NCI-H524 treated with DMSO at 0.1 percent for 48 hours (cell line): ENCODE measurements at places on chromosomes 6 and 20.

DNA sequence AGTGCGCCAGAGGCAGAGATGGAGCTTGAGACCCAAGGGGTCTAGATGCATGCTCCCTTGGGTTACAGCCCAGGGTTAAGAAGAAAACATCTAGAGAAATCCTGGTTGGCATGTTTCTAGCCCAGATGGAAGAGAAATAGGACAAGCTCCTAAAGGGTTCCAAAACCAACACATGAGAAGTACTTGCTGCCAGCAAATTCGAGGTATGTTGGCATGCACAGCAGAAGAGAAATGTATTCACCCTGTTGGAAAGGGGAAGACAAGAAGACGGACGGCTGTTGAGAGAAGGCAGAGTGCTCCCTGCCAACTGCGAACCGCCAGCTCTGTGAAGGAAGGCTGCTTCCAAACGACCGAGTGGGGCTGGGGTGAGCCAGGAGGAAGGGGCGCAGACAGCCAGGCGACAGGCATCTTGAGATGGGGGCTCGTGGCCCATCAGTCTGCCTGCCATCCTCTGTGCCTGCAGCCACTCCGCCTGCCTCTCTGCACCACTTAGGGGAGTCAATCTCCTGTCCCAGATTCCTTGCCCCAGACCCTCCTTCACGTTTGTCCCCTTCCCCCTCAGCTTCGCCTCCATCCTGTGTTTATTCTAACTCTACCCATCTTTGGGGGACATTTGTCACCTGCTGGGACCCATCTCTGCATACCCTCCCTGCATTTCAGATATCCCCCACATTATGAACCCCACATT lies 249.2 kb downstream of the CDC5L start:
- no peak for DNase-seq

GRCh38 chr6:7042056-7042653 lies 65.6 kb upstream of the RREB1 start:
- DNase-seq: no peak

DNA sequence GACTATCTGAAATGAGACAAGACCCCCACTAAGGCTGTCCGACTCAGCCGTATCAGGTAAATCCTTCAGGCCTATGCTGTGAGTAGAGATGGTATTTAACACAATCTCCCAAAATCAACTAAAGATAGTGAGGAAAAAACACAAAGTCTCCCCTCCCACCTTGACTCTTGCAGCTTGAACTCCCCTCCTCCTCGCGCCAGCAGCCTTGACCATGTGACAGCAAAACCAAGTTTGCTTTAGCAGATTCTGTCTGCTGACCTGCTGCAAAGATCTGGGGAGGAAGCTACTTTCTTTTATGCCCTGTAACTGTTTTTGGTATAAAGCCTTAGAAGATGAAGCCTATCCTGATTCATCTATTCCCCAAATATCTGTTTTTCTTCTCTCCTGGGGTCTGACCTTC lies 509.5 kb downstream of the CDH26 start:
- DNase-seq: no peak

DNA sequence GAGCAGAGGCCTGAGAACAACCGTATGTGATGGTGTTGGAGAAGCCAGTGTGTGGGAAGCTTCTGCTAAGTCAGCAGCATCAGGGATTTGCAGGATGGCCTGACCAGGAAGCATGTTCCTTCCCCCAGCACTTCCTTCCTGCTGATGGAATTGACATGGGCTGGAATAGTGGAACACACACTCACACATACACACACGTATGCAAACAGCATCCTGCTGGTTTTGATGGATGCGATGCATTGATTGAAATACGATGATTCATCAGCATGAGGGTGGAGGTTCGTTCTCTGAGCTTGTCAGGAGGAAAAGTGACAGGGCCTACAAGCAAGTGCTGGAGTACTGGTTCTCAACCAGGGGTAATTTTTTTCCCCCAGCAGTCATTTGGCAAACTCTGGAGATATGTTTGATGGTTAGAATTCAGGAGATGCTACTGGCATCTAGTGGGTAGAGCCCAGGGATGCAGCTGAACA lies 229.1 kb downstream of the NFATC2 start:
- DNase-seq: no peak

GRCh38 chr6:155452576-155452975 lies 3.1 kb downstream of the NOX3 start:
- no peak for DNase-seq

DNA sequence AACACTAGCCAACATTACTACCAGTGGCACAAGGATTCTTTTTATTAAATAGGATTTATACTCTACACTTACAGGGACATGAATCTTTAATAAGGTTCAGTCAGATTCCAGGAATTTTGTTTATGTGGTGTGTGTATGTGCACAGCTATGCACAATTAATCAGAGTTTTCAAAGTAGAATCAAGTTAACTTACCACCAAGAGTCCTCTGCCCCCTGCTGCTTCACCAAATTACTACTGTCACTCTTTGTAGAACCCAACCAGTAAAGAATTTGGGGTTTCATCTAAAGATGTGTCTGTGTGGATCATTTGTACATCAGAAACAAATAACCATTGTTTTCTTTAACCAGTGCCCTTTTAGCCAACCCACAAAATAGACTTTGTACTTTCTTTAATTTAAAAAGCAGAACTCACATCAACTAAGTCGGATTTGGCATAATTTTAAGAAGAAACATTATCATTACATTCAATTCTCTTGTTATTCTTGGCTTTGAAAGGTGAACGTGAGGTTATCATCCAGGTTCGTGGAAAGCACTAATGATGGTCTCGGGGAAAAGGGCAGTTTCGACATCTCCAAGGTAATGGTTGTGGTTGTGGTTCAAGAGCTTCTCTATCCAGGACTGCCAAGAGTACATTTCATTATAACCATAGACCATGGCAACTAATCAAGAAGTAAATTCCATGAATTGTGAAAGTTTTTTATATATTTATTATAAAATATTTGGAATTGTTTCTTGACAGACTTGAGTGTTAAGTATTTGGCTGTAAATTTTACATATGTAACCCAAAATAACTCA lies 514.3 kb upstream of the ID4 start:
- no peak for DNase-seq

- DNase-seq: no peak
Observed at GRCh38 chr6:96276305-96276704, 245.3 kb upstream of the UFL1 start.

DNA sequence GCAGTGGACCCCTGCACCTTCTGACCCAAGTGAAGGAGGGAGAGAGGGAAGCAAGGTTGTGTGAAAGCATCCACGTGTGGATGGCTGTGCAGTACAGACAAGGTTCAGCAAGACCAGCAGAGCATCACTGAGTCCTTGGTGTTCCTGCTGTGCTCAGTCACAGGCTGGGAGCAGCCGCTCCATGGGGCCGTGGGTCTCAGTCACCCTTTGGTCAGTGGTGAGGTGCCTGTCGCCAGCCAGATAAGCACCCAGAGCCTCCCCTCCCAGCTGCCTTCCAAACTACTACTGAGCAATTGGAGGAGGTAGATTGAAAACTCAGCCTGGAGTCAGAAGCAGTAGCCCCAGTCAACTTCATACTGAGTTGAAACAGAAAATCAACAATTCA lies 218.9 kb downstream of the SLC24A3 start:
- no peak for DNase-seq

DNA sequence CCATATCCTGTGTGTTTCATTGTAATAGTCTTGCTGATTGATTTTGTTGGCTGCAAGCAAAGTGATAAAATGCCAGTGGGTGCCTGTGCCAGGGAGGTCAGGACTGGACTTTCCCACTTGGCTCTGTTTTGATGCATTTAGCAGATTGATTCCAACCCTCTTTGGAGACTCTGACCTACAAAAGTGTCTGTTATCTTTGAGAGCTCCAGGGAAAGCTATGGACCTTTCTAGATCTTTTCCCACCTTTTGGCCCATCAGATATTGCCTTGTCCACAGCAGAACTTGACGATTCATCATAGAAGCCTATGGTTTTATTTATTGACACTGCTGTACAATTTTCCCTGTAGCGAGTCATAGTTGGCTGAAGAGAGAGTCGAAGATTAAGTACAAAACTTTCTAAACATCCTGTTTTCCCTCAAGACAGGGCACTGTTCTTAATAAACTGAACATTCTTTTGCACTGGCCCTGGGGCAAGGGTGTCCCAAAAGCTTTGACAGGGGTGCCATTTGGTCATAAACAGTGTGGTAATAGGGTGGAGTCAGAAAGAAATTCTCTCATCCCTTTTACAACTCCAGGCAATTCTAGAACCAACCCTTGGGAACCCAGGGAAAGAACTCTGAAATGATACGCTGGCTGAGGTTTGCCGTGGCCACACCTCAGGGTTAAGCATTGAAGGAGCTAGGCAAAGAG lies 53.7 kb downstream of the E2F3 start:
- no peak for DNase-seq

GRCh38 chr6:136788069-136788902 lies 4.0 kb downstream of the MAP3K5 start:
- no peak for DNase-seq

DNA sequence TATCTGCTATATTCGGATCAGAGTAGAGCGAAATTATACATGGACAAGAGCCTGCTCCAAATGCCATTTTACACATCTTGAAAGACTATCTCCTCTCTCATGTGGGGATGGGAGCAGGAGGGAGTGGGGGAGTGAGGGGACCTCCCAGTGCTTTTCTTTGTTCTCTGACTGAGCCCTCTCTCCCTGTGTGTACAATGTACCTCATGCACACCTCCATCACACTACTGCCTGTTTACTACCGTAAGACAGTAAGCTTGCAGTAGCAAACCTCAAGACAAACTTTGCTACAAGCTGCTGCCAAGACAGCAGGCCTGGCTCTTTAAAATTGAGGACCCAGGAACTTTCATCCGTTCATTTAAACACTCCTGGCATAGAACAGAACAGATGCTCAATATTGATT lies 7.2 kb downstream of the NHSL1 start:
- DNase-seq: no peak

GRCh38 chr6:71012866-71013469 lies 56.1 kb upstream of the B3GAT2 start:
- peak; percentile 12 for DNase-seq

DNA sequence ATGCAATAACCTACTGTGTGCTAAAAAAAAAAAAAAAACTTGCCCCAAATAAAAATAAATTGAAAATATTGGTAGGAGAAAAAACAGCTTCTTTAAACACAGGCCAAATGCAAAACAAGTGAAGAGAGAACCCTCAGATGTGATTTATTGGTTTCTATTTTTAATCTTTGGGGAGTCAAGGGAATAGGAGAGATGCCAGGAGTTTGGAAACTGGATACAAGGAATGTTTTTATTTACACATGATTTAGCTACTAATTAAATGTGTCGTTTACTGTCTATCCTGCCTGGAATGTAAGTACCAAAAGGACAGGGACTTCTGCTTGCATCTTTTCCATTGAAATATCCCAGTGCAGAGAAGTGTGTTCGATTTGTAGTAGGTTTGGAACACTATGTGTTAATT lies 810.7 kb downstream of the MAFB start:
- no peak for DNase-seq

- no peak for DNase-seq
Observed at GRCh38 chr6:167329014-167329413, 4.1 kb downstream of the TTLL2 start.

DNA sequence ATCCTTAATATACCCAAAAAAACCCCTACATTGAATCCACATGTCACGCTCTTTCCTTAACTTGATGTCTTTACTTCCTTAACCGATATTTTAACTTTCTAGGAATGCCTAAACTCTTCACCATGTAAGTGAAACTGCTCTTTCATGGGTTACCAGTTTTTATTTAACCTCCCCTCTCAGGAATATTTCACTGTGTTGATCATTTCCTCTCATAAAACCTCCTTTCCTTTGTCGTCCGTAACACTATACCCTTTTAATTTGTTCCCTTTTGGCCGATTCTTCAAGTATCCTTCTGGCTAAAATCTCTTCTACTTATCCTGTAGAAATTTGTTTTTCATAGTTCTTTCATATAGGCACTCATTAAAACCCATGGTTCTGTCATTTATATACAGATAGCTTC lies 24.6 kb downstream of the SYCP2 start:
- no peak for DNase-seq

GRCh38 chr6:152575161-152575560 lies 62.0 kb downstream of the SYNE1 start:
- DNase-seq: no peak

- no peak for DNase-seq
Observed at GRCh38 chr20:51419646-51420045, 122.9 kb downstream of the NFATC2 start.

DNA sequence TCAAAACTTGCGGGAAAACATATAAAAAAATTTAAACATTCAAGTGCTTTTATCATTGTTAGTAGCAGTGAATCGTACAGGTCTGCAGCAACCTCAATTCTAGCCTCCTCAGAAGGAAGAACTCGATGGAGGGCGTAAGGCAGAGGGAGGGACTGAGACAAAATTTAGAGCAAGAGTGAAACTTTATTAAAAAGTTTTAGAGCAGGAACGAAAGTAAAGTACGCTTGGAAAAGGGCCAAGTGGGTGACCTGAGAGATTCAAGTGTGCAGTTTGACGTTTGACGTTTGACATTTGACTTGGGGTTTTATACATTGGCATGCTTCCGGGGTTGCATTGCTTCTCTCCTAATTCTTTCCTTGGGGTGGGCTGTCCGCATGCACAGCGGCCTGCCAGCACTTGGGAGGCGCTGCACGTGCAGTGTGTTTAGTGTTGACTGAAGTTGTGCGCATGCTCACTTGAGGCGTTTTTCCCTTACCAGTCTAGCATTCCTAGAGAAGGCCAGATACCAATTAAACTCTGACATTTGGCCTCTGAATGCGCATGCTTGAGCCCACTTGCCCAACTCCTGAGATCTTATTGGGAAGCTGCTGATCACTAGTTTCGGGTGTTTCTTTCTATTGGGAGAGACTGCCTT lies 82.6 kb downstream of the TBX18 start:
- DNase-seq: no peak
